Fibroblast of lung (primary cell): ENCODE measurements at places on chromosomes 5 and 9. TPM values are rescaled to one million over a fixed set of nuclear protein-coding genes. Genes with fewer than 3 reads are reported as not detected.

DNA sequence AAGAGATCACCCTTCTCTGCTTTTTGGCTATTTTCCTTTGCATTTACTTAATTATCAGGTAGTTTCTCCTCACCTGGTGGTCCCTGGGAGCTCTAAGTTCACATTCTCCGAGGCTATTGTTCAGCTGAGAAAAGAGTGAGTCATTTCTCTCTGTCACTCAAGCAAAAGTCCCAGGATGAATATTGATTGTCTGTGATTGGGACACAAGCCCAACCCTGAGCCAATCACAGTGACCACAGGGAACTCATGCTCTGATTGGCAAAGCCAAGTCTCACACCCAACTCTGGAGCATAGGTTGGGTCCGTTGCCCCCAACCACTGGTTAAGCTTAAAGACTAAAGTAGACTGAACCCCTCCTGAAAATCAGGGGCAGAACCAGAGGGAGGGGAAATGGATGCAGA is 27.8 kb upstream of the FAT2 start:
- H3K4me1 ChIP-seq: no peaks in the 10 kb centered on the region
- H3K27ac ChIP-seq: no peak overlapping the region
- no peaks in the 10 kb centered on the region for H3K36me3 ChIP-seq
- no peaks in the 10 kb centered on the region for H3K27me3 ChIP-seq
- H3K4me3 ChIP-seq: no peak overlapping the region

- no peaks in the 10 kb centered on the region for H3K36me3 ChIP-seq
- H3K27ac ChIP-seq: no peak overlapping the region
- no peak overlapping the region for H3K4me3 ChIP-seq
- H3K27me3 ChIP-seq: no peaks in the 10 kb centered on the region
- DNase-seq: peak; percentile 50
Measured at GRCh38 chr5:125587631-125588030, 835.6 kb upstream of the GRAMD2B start.

- no peak overlapping the region for H3K4me3 ChIP-seq
- H3K4me1 ChIP-seq: no peaks in the 10 kb centered on the region
- H3K27ac ChIP-seq: no peak overlapping the region
Measured at GRCh38 chr9:24846248-24846912, 300.7 kb upstream of the IZUMO3 start.

HMHB1 gene
- not detected in 2 replicates for total RNA-seq

DNA sequence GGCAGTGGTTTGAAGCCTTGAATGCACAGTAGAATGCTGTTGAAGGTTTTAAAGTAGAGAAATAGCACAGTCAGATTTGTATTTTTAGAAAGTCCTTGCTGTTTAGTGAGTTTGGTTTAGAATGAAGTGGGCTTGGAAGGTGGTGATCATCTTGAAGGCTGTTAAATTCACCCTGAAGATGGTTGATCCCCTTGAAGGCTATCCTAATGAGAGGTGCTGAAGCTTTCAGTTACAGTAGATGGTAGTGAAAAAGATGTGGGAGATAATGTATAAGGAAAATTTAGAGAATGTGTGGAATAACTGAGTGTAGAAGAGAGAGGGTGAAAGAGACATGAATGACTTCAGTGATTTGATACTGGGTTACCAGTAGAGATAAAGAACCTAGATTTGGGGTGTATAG is 16.0 kb downstream of the TENT2 start:
- no peaks in the 10 kb centered on the region for H3K36me3 ChIP-seq
- no peak overlapping the region for H3K4me3 ChIP-seq
- no peak overlapping the region for H3K27ac ChIP-seq
- DNase-seq: no peak

DNA sequence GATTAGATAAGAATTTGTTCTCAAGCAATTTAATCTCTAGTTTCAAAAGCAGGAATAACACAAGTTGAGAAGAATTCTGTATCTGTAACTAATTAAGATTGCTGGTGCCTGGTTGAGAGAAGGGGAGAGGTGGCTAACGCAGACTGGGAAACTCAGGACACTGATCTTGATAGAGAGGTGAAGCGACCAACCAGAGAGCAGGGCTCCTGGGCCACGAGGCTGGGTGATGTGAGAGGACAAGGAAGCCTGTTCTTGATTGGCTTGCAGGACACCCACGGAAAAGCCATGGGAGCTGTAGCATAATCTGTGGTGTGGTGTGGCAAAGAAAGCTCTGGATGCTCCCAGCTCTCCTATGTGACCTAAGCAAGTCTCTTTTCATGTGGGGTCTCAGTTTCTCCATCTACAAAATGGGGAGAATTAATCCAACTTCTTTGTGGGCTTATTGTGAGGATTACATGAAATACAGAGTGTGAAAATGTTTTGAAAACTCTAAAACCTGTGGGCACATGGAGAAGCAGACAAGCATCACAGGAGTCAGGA is 594.1 kb upstream of the BRINP1 start:
- peaks cover 7% of the 10 kb centered on the region for H3K4me1 ChIP-seq
- peak overlapping the region; percentile 46 for H3K27ac ChIP-seq
- DNase-seq: peak; percentile 95
- no peaks in the 10 kb centered on the region for H3K36me3 ChIP-seq

PCDHGB3 gene
- total RNA-seq: 3.1 and 5.8 TPM in 2 replicates

GRCh38 chr5:144230806-144231205 is 60.1 kb downstream of the KCTD16 start:
- H3K4me3 ChIP-seq: no peak overlapping the region
- no peaks in the 10 kb centered on the region for H3K4me1 ChIP-seq
- no peaks in the 10 kb centered on the region for H3K27me3 ChIP-seq
- H3K36me3 ChIP-seq: no peaks in the 10 kb centered on the region

GRCh38 chr9:127129073-127129717 is 6.8 kb upstream of the ANGPTL2 start:
- peaks cover 49% of the 10 kb centered on the region for H3K4me1 ChIP-seq
- no peak for DNase-seq
- H3K4me3 ChIP-seq: no peak overlapping the region
- H3K27ac ChIP-seq: peak overlapping the region; percentile 72

- no peak overlapping the region for H3K4me3 ChIP-seq
- H3K4me1 ChIP-seq: peaks cover 3% of the 10 kb centered on the region
- H3K27me3 ChIP-seq: no peaks in the 10 kb centered on the region
Measured at GRCh38 chr9:116187570-116188170, 34.1 kb downstream of the PAPPA start.

FLT4 gene
- total RNA-seq: 0.17 and 0.26 TPM in 2 replicates

ARHGEF37 gene
- total RNA-seq: 3.1 and 5.3 TPM in 2 replicates

DNA sequence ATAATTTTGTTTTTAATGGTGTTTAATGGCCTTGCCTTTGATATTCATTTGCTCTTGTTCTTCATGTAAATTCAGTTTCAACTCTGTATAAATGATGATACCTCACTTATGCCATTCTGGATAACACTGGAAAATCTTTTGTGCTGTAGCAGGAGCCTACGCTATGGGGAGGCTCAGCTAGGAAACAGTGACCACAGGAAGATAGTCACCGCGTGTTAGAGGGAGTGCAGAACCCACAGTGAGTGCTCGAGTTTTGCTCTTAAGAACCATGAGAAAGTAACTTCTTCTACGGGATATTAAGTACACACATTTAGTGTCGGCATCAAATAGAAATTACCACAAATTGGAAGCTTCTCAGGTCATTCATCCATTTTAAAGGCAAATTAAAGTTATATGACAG is 143.9 kb downstream of the IRX2 start:
- peak; percentile 14 for DNase-seq
- no peak overlapping the region for H3K4me3 ChIP-seq
- no peaks in the 10 kb centered on the region for H3K27me3 ChIP-seq
- no peak overlapping the region for H3K27ac ChIP-seq
- no peaks in the 10 kb centered on the region for H3K36me3 ChIP-seq

DNA sequence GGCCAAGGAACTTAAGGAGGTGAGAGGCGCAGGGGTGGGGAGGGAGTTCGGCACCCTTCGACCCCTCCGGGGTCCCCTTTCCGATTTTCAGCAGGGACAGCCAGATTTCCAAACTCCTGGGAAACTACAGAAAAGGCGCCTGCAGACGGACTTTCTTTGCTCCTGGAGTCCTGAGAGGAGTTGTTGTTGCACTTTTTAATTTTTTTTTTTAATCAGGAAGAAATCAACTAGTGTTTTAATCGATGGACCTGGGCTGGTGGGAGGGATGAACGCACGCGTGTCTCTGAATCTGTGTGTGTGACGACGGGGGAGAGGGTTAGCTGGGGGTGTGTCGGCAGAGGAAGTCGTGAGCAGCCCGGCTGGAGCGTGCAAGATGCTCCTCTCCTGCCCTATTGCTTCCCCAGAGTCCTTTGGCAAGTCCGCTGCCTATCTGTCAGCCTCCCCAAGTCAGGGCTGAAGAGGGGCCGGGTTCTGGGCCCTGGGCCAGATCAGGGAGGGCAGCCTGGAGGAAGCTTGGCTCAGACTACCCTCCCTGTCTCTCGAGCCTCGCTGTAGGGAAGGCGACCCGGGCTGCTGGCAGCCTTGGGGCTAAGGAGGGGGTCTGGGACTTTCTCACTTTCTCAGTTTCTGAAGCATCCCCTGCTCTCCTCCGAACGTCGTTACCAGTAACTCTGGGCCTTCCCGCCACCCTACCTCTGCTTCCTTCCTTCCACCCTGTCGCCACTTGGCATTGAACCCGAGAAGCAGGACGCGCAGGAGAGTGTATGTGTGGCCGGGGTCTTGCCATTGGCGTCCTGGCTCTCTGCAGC is 731 bp downstream of the PRR16 start:
- no peaks in the 10 kb centered on the region for H3K36me3 ChIP-seq
- H3K27ac ChIP-seq: peak overlapping the region; percentile 69
- H3K27me3 ChIP-seq: no peaks in the 10 kb centered on the region
- peaks cover 5% of the 10 kb centered on the region for H3K4me1 ChIP-seq

SURF4 gene
- 295 and 338 TPM in 2 replicates for total RNA-seq

DNA sequence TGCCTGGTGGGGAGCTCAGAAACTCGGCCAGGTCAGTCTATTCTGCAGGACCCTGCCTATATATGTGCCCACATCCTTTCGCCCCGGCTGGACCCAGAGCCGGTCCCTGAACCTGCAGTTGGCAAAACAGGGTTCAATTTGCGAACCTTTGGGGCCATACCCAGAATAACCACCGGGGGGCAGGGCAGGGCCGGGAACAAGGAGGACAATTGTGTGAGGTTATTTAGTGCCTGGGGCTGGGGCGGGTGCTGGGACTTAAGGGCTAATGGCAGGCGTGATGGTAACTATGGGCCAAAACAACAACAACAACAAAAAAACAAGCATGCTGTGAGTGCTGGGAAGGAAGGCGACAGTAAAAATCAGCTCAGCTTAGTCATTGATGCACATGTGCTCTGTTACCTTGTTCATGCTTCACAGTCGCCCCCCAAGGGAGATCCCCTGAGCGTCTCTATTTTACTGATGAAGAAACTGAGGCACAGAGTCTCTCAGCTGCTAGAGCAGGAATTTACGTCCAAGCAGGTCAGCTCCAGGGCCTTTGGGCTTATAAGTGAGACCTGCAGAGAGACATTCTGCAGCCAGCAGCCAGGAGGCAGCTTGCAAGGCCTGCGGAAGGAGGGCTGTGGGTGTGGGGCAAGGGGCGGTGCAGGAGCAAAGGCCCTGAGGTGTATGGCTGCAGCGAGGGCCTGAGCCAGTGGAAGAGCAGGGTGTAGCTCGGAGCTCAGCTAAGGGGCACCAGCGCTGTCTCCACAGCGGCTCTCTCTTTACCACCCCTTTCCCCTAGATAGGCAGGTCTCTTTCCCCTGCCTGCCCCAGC is 106.0 kb downstream of the PHF2 start:
- no peak overlapping the region for H3K27ac ChIP-seq
- H3K27me3 ChIP-seq: no peaks in the 10 kb centered on the region
- H3K4me3 ChIP-seq: no peak overlapping the region
- no peaks in the 10 kb centered on the region for H3K4me1 ChIP-seq
- H3K36me3 ChIP-seq: peaks cover 6% of the 10 kb centered on the region
- DNase-seq: peak; percentile 39

DNA sequence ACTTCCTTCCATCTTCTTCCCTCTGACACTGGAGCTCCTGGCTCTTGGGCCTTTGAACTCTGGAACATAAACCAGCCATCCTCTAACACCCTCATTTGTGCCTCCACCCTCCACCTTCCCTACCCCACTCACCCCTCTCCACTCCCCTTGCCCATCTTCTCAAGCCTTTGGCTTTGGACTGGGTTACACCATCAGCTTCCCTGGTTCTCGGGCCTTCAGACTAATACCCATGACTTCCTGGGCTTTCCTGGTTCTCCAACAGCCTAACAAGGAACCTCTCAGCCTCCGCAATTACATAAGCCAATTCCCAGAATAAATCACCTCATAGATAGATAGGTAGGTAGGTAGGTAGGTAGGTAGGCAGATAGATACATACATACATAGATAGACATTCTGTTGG is 67.1 kb downstream of the FREM1 start:
- H3K4me1 ChIP-seq: no peaks in the 10 kb centered on the region
- no peak overlapping the region for H3K27ac ChIP-seq
- no peak for DNase-seq
- no peaks in the 10 kb centered on the region for H3K27me3 ChIP-seq
- no peak overlapping the region for H3K4me3 ChIP-seq

DNA sequence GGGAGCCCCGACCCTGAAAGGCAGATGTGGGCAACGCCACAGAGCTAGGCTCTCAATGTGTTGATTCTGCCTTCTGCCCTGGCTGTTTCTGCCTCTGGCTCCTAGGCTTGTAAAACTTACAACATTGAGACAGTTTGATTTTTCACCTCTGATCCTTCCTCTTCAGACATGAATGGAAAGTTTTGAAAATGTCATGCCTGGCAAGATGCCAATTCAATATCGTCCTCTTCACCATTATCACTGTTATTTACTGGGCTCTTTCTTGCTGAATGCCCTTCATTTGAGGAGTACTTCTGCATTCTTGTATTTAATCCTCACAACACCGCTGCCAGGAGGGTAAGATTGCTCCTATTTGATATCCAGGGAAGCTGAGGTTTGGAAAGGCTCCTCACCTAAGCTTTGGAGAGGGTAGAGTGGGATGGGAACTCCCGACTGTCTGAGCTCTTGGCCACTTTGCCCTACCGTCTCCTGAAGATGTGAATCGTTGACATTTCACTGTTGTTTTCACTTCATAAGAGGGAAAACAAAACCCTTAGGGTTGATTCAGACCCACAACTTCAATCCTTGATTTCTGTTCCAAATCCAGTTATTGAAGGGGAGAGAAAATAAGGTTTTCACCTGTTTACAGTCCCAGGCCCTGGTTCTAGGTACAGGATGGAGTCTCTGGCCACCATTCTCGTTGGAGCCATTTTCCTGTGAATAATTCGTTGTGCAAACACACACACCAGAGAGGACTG is 12.7 kb upstream of the FGF1 start:
- H3K4me3 ChIP-seq: no peak overlapping the region
- peaks cover 13% of the 10 kb centered on the region for H3K4me1 ChIP-seq
- no peaks in the 10 kb centered on the region for H3K27me3 ChIP-seq
- H3K27ac ChIP-seq: no peak overlapping the region
- H3K36me3 ChIP-seq: no peaks in the 10 kb centered on the region

PCDHGB6 gene
- 3.9 and 4.3 TPM in 2 replicates for total RNA-seq
